Stimulated activated naive CD8-positive, alpha-beta T cell treated with anti-CD3 and anti-CD28 coated beads, Interleukin-15, Interleukin-2, amounts not matched to agents 100 U/mL and 50 U/mL, for 24 hours (primary cell): ENCODE measurements at places on chromosomes 16 and 17.
A peak's percentile ranks its signal among the peaks of the same experiment; 100 is the strongest.

DNA sequence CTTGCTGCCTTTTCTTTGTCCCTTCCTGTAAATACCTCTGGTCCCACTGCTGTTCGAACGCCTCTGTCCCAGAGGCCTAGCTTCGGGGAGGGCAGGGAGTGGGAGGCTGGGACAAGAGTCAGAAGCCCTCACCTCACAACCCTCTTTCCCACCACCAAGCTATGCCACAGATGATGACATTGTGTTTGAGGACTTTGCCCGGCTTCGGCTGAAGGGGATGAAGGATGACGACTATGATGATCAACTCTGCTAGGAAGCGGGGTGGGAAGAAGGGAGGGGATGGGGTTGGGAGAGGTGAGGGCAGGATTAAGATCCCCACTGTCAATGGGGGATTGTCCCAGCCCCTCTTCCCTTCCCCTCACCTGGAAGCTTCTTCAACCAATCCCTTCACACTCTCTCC, 10.4 kb downstream of the ARRB2 start:
- no peak for DNase-seq

GRCh38 chr16:4176906-4177417, 60.7 kb upstream of the ADCY9 start:
- peak; percentile 16 for DNase-seq

DNA sequence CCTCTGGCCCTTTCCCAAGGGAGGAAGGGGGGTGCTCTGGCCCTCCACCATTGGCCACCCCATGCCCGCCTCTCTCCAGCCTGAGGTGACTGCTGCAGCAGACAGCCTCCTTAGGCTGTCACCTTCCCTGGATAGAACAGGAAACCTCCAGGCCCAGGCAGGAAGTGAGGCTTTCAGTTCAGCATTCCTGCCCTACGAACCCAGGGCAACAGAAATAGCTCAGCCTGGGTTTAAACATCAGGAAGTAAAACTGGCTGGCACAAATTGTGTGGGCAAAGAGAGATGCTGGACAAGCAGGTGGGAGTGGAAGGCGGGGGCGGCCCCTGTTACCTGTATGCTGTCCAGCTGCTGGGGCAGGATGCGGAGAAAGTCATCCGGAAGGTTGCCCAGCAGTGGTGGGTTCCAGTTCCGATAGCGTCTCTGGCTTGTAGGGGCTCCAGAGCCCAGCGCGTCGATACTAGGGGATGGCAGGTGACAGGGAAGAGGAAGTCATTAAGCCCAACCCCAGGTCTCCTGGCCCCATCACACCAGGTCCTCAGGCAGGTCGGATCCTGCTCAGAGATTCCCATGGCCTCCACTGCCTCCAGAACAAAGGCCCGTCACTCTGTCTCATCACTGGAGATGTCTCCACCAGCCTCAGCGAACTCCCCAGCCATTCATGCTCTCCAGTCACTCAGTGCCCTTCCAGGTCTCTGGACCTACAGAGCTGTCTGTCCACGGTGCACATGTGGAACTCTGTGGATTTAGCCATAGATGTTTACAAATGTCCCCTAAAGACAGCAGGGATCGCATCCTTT, 23.6 kb upstream of the MRPS23 start:
- DNase-seq: no peak

DNA sequence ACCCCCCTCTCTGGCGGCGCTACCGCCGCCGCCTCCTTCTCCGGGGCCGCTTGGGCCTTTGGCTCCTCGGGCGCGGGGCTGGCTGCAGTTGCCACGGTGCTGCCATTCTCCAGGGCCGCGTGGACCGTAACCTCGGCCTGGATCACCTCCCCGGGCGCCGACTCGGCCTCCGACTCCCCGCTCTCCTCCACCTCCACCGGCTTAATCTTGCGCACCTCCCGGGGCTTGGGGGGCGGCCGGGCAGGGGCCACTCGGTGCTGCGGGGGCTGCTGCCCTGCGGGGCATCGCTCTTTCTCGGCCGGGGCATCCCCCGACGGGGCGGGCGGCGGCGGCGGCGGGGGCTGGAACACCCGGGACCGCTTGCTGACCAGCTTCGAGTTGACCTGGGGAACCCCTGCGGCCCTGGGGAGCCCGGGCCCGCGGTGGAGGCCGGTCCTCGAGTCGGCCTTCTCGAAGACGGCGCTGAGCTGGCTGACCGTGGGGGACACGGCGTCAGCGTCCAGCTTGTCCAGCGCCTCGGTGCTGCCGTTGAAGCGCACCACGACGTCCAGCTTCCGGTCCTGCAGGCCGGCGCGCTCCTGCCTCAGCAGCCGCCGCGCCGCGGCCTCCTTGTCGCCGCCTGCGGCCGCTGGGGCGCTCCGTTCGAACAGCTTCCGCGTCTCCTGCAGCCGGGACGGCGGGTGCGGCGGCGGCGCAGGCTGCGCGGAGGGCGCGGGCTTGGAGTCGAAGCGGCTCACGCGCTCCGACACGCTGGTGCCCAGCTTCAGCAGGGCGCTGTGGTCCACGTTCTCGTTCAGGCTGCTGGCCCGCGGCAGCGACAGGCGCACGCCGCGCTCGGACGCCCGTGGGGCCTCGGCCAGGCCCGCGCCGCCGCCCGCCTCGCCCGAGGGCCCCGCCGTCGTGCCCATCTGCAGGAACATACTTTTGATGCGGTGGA, 792 bp downstream of the PPP1R9B start:
- DNase-seq: peak; percentile 62

GRCh38 chr16:49458656-49459445, 85.2 kb downstream of the C16orf78 start:
- DNase-seq: no peak

DNA sequence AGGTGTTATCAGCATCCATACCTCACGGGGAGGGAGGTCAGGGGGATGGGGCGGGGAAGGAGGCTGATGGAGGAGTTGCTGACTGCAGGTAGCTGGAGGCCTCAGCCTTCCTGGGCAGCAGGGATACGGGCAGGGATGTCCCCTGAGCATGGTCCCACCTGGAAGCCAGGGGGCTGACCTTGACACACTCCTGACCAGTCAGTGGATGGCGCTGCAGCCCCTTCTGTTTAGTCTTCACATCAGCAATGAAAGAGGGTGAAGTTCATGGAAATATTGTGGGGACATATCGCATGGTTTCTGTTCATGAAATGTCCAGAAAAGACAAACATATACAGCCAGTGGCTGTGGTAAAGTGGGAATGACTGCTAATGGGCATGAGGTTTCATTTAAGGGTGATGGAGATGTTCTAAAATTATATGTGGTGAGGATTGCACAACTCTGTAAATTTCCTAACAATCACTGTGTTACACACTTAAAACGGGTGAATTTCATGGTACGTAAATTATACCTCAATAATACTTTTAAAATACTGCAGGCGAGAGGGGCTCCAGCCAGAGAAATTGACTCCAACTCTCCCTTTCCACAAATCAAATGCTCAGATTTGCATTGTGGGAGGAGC, 489.6 kb downstream of the CDH13 start:
- DNase-seq: no peak

GRCh38 chr17:16313139-16314090, 39.9 kb downstream of the CENPV start:
- no peak for DNase-seq

DNA sequence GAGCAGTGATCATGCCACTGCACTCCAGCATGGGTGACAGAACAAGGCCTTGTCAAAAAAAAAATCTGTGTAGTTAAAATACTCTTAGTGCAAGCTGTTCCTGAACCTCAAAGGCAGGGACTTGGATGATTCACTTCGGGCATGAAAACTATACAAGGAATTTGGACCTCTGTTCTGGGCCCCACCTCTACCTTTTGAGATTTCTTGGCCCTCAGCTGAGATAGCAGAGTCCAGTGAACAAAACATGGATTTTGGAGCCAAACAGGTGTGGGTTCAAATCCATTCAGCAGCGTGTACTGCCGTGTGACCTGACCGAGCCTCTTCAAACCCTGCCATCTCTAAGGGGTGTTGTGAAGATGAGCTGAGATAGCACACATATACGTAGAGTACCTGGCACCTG, 6.8 kb downstream of the SLC13A2 start:
- DNase-seq: no peak

DNA sequence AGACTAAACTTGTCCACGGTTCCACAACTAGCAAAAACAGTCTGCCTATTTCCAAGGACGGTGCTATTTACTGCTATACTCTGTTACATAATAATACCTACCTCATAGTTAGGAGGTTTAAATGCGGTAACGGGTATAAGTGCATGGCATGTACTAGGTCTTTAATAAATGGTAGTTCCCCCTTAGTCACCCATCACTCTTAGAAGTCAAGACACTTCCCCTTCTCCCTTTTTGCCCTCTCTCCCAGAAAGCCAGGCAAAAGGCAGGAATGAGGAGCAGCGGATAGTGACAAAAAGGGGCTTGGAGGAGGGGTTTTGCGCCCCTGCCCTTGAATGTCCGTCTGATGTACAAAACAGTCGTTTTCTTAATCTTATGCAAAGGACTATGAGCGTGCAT, 1.1 kb upstream of the LSM12 start:
- DNase-seq: no peak

- no peak for DNase-seq
These were observed 46.6 kb upstream of the ERN1 start for GRCh38 chr17:64176556-64176955.

DNA sequence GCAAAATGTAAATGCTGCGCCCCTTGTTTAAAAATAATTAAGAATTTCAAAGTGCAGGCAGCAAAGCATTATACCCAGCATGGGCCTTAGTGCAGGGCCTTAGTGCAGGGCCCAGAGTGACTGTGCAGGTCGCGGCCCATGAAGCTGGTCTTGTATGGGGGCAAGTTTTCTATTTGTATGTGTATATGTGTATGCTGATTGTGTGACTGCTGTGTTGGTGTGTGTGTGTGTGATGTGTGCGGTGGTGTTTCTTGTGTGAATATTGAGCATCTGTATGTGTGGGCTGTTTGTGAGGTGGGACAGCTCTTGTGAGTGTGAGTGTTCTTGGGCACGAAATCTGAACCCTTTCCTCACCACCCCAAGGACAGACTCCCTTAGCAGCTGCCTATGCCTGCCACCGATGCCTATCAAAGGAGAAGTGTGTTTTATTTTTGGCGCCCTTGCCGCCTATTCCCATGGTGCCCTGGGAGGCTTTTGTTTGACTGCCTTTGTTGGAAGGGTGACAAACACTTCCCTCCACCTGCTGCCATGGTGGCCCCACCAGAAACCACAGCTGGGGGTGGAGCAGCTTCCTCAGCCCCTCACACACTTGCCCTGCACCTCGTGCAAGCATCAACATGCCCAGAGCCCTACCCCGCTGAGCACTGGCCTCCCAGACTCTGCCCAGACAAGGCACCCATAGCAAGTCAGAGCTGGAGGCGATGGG, 18.0 kb downstream of the CCR7 start:
- DNase-seq: peak; percentile 81

DNA sequence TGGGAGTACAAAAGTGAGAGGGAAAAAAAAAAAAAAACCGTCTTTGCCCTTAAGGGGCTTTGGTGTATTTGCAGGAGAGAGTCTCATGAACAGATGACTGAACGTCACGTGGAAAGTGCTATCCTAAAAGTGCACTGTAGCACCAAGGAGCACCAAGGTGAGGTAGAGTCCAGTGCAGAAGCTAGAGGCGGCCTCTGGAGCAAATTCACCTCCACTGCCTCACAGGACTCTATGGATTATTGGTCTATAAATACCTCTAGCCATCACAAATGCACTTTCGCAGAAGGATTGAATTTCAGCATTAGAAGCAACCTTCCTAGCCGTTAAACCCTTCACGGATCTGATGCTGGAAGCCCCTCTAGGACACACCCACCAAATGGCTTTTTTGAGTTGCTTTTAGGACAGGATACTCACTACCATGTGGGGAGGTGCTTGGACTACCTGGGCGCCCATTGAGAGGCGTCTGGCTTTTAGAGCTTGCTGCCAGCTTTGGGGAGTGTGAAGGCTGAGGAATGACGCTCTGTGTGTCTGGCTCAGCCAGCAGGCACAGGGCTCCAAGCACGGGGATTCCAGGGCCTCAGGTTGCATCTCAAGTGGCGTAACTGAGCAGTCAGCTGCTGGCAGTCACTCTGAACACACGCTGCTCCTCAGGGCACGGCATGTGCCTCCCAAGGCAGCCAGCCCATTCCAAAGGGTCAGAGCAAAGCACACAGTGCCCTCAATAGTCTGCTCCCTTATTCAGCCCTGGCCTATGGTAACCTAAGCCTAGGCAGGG, 52.7 kb downstream of the CDRT4 start:
- no peak for DNase-seq

DNA sequence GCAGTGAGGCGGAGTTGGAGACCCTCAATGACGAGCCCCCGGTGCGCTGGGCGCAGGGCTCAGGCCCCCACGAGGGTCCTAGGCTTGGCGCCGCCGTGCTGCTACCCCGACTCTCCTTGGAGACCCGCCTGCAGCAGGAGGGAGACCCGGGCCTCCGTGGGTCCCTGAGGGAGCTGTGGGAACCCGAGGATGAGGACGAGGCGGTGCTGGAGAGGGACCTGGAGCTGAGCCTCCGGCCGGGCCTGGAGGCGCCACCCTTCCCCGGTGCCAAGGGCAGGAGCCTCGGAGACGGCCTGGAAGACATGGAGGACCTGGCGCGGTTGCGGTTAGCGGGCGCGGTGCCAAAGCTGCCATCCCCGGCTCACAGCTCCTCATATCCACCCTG, 2.3 kb downstream of the MYO15B start:
- no peak for DNase-seq

- no peak for DNase-seq
These were observed 5.7 kb downstream of the VMO1 start for GRCh38 chr17:4780325-4780955.

GRCh38 chr17:57366558-57367351, 110.4 kb downstream of the MSI2 start:
- DNase-seq: no peak

GRCh38 chr17:70563281-70563820, 394.0 kb downstream of the KCNJ2 start:
- no peak for DNase-seq
